ENCODE measurements at places on chromosomes 6 and 20.

DNA sequence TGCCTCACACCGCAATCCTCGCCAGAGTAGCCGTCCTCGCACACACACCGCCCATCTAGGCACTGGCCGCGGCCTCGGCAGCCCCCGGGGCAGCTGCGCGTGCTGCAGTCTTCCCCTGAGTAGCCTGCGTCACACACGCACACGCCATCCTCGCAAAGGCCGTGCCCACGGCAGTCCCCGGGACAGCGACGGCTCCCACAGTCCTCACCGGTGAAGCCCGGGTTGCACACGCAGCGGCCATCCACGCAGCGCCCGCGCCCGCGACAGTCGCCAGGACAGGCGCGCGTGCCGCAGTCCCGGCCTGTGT is 13.1 kb downstream of the TNXB start:
- no peak for DNase-seq

DNA sequence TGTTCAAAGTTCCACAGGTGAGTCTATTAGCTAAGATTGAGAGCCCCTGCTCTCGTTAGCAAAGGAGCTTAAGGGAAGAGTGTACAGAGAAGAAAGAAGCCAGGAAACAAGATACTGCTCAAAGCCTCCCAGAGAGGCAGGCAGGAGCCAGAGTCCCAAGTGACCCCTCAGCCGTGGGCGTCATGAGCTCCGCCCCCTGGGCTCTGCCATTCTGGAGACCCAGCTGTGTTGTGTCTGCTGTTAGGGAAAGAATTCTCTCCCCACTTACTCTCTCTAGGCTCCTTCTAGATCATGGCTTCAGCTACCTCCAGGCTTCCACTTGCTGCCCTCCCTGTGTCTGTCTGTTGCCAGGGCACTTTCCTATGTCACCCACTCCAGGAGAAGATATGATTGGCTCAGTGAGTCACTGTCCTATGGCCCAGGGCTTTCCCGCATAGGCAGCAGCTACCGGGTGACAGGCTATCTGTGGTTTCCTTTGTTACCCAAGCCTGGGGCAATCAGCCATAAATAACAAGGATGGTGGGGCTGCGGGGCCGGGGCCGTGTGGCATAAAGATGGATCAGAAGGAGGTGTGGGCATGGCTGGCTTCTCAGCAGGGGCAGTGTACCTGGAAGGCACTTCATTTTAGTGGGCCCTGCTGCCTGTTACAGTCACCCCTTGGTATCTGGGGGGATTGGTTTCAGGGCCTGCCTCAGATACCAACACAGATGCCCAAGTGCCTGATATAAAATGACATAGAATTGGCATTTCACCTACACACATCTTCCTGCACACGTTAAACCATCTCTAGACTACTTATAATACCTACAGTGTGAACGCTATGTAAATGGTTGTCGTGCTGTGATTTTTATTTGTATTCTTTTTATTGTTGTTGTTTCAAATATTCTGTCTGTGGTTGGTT is 118.9 kb downstream of the ARMC2 start:
- DNase-seq = no peak

DNA sequence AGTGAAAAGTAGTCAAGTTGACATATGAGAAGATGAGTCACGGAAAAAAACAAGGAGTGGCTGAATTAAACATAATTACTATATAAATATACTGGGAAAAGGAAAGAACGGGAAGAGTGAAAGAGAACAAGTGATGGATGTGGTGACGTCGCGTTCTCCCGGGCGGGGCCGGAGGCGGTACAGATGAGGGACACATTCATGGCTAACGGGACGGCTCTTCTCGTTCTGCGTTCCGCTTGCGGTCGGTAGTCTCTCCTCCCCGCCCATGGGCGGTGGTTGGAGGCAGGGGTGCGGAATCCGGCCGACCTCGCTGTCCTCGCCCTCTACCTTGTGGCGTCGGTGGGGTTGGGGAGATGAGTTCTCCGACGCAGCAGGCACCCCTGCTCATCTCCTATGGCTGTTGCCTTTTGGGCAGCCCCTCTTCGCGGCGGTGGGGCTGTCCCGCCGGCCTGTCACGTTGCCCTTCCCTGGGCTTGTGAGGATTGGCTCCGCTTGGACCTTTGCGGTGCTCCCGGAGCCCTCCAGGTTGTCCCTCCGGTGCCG is 22.5 kb downstream of the HLA-G start:
- DNase-seq = peak; percentile 44

- no peak for DNase-seq
Measured at GRCh38 chr6:161493576-161494118, 219.8 kb upstream of the AGPAT4 start.

DNA sequence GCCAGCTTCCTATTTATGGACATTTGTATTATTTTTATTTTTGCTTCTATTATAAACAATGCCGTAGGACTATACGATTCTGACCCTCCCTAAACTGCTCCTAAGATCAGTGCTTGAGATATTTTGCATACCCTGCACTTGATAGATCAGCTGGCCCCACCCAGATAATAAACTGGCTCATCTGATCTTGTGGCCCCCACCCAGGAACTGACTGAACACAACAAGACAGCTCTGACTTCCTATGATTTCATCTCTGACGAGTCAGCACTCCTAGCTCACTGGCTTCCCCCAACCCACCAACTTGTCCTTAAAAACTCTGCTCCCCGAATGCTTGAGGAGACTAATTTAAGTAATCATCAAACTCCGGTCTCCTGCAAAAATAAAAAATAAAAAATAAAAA is 34.9 kb upstream of the TFAP2A start:
- no peak for DNase-seq

- DNase-seq = no peak
Measured at GRCh38 chr6:127090051-127090450, 28.4 kb upstream of the RSPO3 start.

GRCh38 chr20:46111028-46111835 is 6.9 kb upstream of the CD40 start:
- DNase-seq = peak; percentile 16

- DNase-seq = no peak
Measured at GRCh38 chr6:33451606-33452005, 2.8 kb upstream of the ZBTB9 start.

DNA sequence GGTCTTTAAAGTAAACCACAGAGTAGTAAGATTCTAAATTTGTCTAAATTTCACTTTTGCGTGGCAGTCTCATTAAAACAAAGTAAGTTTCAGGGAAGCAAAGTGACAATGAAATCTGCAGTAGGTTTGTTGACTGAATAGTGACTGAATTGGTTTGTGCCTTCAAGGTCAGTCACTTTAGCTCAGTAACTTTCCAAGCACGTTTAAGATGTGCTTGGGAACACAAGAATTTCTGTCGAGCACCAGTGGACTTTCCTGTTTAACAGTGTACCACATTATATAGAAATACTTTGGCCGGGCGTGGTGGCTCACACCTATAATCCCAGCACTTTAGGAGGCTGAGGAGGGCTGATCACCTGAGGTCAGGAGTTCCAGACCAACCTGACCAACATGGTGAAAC is 1.7 kb upstream of the CD24 start:
- DNase-seq = no peak

DNA sequence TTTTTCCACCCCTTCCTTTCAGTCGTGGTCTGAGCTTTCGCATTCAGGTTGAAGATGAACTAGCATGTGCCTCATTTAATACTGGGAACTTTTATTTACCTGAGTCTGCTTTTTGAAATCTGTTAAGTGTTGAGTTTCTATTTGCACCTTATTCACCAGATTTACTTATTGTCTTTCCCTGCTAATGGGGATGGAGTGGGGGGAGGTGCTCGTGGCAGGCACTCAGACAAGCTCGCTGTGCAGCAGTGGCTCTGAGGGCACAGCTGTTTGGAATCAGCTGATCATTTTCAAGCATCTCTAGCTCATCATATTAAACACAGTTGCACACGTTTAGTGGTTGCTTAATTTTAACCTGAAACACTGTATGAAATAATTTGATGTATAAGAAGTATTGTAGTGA is 35.6 kb downstream of the UTRN start:
- no peak for DNase-seq

DNA sequence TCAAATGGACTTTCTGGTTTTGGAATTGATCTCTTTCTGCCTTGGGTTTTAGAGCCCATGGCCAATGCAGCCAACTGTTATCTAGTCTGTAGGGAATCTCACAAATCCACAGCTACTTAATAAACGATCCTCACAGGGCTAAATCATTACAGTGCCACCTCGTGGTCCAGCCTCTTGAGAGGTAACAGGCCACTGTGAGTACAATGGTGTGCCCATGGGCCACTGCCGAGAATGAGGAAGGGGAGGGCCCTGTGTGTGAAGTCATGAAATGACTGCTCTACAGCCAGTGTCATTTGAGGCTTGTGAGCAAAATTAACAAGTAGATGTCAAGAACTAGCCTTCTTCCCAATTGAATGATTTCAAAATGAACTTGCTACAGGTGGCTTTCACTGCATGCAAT is 54.3 kb upstream of the GMPR start:
- DNase-seq = no peak

- DNase-seq = no peak
Measured at GRCh38 chr6:108250240-108250866, 10.5 kb downstream of the SNX3 start.

GRCh38 chr6:25085756-25086155 is 150.0 kb upstream of the RIPOR2 start:
- peak; percentile 29 for DNase-seq

DNA sequence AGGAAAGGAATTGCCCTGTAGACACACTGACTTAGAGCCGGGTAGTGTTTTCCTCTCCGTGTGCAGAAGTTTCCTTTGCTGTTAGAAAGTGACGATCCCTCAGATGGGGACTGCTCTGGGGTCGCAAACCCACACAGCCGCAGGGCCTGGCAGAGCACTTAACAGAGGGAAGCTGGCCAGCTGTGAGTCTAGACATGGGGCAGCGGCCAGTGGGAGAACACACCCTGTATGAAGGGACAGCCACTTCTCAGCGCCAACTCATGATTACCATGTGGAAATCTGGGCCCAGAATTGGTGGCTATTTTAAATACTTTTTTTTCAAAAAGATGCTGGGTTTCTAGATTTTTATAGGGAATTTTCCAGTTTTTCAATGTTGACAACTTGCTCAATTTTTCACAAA is 39.4 kb downstream of the SLC9A8 start:
- DNase-seq = no peak

DNA sequence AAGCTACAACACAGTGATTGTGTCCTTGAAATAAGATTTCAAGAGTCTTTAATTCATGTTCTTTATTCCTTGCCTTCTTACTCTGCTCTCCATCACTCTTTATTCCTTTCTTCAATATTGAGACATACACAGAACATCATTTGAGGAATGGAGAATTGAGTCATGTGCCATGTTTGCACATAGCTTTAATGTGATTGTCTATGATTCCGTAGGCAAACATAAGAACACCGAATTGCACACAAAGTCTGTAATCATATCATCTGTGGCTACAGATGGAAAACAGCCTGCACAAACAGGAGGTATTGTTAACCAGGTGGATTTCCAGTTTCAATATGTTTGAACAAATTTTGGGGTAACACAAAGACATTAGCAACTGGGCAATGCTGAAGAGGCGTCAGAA is 571.6 kb upstream of the GJE1 start:
- no peak for DNase-seq

- no peak for DNase-seq
Measured at GRCh38 chr6:47663462-47664216, 34.7 kb upstream of the ADGRF4 start.

GRCh38 chr20:5767493-5768098 is 17.4 kb downstream of the SHLD1 start:
- DNase-seq = no peak

DNA sequence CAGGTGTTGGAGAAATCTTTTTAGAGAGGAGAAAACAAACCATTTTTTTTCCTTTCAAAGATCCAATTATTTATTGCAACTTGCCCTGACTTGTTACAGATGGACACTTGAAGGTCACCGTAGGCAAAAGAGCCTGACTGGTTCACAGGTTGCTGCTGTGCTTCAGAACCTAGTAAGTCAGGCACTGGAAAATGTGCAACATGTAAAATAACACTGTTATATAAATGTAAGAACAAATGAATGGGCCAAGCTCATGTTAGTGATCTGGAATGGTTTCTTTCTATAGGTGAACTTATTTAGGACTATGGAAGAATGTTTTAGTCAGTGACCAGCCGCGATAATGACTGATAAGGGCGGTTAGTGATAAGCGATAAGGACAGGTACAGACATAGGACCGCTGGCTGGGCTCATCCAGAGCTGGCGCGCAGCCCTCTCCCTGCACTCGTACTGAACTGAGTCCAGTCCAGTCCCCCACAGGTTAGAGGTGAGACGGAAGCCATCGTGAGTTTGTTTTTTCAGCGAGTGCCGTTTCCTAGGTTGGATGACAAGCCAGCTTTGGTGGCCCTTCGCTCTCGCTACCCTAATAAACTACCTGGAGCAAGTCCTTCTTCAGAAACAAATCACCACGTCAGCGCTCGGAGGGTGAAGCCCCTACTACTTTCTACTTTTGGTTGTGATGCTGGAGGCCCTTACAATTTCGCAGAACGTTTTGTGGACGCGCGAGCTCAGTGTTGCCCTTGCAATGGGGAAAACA is 94.4 kb upstream of the PRDM1 start:
- peak; percentile 45 for DNase-seq

All from activated CD4-positive, alpha-beta T cell treated with anti-CD3 and anti-CD28 coated beads, Interleukin-2, amount 10 ng/mL, durations not matched to agents 7 days and 5 days (primary cell).